Upper lobe of left lung (tissue), 6 donors: ENCODE measurements at places on chromosomes 7 and 10.
A peak's percentile ranks its signal among the peaks of the same experiment; 100 is the strongest.

GRCh38 chr7:125316466-125316865, 386.8 kb upstream of the POT1 start:
- DNase-seq, result no peak

- no peak for DNase-seq
Observed at GRCh38 chr7:33091111-33091531, 18.1 kb downstream of the RP9 start.

- peak; percentile 50 for DNase-seq
Observed at GRCh38 chr10:131848296-131848695, 52.5 kb upstream of the PPP2R2D start.

GRCh38 chr10:44259090-44259874, 125.6 kb downstream of the CXCL12 start:
- no peak for DNase-seq

DNA sequence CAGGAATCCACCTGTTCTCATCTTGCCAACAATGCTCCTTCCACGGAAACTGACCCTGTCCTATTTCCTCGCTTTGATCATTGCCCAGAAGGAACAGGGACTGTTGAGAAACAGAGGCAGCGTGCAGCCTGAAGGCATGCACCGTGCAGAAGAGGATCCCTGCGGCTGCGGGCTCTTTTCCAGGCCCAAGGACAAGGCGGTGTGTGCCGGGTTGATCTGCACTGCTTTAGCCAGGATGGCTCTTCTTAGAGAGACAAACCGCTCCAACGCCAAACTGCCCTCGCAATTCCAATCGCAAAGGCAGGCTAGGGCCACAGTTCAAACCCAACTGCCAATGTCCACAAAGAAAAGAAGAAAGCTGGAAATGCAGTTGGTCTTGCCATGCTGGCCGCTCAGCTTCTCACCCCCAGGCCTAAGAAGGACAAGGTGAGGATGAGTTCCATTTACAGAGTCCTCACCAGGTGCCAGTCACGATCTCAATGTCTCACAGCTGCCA, 26.5 kb downstream of the BRI3 start:
- no peak for DNase-seq

DNA sequence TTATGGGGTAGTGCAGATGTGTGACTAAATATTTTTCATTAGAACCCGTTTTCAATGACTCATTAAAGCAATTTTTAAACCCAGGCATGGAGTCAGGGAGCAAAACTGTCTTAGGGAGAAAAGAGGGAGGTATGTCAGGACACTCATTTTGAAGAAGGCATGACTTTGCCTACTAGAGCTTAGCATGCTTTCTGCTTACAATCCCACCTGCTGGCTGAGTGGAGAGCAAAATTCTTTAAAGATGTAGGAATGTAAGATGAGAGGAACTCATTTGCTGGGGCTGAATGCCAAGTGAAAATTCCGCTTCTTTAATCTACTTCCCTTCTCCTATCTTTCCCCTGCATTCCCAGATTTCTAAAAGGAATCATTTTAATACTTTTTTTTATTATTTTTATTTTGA, 232.6 kb downstream of the GALNT17 start:
- no peak for DNase-seq

DNA sequence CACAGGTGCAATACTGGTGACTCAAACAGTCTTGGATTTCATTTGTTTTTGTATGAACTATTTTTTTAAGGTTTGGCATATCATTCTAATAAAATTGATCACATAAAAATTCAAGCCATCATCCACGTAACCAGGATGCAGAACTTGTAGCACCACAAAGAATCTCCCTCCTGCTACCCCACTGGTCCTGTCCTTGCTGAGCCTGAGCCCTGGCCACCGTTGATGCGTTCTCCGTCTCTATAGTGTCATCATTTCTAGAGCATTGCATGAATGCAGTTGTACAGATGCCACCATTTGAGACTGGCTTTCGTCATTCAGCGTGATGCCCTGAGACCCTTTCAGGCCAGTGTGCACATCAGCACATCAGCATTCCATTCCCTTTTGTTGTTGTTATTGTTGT, 273.5 kb downstream of the TCERG1L start:
- DNase-seq, result no peak

DNA sequence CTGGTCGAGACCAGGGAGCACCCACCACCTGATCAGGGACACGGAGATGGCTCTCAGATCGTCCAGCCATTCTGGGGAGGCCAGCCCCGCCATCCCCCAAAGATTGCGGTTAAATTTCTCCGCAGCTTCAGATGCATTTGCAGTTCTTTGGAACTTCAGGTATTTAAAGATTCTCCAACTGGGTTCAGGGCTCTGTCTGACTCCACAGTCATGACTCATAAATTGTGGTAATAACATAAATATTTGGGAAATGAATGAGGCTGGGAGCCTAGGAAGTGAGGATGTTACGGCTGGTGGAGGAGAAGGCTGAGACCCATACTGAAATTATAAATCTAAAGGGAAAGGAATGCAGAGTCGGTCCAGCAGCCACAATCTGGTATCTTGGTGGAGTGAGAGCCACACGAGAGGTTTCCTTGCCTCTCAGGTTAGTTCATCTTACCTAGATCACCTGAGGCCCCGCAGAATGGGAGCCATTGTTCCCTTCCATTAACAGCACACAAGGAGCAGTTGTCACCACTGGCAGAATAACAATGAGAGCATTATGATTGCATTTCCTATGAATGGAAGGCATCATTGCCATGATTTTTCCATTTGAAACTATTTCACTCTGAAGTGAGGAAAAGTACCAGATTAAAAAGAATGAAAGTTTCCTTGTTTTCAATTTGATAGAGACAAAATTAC, 26.7 kb upstream of the DNAJB6 start:
- no peak for DNase-seq

- DNase-seq, result no peak
Observed at GRCh38 chr7:69540287-69540686, 58.0 kb upstream of the AUTS2 start.

GRCh38 chr7:142338633-142339501, 81.0 kb upstream of the PRSS58 start:
- DNase-seq, result no peak

- DNase-seq, result no peak
Observed at GRCh38 chr10:133253361-133253955, 15.8 kb downstream of the VENTX start.

GRCh38 chr7:102860351-102860811, 52.4 kb upstream of the LRRC17 start:
- no peak for DNase-seq
